ENCODE measurements at places on chromosomes 7 and 10.

- DNase-seq, result peak; percentile 74
Measured at GRCh38 chr10:69316313-69317059, 38.2 kb downstream of the HK1 start.

- no peak for DNase-seq
Measured at GRCh38 chr7:134084488-134085144, 42.5 kb upstream of the LRGUK start.

- DNase-seq, result peak; percentile 95
Measured at GRCh38 chr7:29035044-29035740, 77.1 kb upstream of the TRIL start.

- no peak for DNase-seq
Measured at GRCh38 chr10:36507715-36508114, 617.7 kb upstream of the ANKRD30A start.

Data from lung microvascular endothelial cell (primary cell).